Hematopoietic multipotent progenitor cell treated with erythropoietin and hydrocortisone succinate and interleukin-3 and kit ligand, for 4 days (in vitro differentiated cells): ENCODE measurements at places on chromosomes 6 and 20.

DNA sequence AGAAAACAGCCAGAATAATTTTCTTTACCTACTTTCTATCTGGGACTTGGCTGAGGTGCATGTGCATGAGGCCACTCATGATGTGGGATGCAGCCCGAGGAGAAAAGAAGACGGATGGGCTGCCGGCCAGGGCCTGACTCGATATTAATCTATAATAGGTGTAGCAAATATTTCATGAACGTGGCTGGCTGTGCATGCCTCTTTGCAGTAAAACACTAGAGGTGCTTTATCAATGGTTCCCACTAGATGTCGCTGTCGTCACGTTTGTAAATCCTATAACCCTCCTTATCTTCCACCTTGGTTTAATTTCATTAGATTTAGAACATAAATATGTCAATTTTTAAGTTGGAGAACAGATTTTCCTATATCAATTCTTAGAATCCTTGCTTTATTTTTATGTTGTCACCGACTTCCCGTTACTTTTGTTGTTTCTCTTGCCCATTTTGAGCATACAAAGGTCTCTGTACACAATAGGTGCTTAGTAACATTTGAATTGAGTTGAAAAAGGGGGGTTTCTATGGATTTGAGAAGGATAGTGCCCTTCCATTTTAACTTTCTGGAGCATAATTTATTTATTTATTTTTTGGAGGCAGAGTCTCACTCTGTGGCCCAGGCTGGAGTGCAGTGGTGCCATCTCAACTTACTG, 19.6 kb upstream of the FERMT1 start:
- DNase-seq: peak; percentile 81

DNA sequence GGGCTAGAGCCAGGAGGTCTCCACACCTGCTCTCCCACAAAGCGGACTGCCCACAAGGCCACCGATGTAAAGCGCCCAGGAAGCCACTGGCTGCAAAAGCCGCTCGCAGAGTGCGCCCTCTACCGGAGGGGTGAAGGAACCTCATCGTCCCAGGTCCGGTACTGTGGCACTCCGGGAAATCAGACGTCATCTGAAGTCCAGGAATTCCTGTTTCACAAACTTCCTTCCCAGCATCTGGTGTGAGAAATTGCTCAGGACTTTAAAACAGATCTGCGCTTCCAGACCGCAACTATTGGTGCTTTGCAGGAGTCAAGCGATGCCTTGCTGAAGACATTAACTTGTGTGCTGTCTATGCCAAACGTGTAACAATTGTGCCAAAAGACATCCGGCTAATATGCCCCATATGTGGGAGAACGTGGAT, 115.1 kb upstream of the ARID1B start:
- DNase-seq: peak; percentile 21

- no peak for DNase-seq
Measured at GRCh38 chr6:136792095-136792409, 225 bp downstream of the MAP3K5 start.

DNA sequence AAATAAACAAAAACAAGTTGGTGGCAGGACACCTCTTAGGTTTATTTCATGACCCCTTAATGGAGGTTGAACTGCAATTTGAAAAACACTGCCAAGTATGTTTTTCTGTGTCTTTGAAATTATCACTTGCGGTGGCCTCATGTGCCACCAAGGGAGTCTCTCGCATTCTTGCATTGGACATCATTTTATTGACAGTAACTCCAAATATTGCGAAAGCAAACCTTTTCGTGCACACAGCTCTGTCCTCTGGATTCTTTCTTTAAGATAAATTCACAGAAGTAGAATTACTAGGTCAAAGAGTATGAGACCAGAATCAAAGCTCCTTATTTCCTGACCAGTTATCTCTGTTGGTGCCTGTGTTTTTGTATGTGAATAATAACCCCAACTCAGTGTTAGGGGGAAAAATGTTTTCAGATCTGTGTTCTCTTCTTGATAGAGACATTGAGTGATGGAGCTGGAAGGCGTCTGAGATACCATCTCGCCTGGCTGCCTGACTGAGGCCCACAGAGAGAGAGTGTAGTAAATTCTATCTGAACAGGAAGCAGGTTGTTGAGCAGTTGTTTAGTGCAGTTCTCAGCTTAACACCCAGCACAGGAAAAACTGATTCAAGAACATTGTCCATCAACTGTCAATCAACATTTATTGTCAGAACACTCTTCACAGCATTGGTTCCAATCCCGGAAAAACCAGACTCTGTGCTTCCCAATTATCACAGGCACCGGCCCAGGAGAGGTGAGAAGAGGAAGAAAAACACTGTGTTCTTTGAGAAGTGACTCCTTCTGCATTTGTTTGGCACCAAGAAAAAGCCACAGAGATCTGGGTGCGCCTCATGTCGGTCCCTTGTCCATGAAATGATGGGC, 2.2 kb upstream of the CCDC167 start:
- peak; percentile 62 for DNase-seq

DNA sequence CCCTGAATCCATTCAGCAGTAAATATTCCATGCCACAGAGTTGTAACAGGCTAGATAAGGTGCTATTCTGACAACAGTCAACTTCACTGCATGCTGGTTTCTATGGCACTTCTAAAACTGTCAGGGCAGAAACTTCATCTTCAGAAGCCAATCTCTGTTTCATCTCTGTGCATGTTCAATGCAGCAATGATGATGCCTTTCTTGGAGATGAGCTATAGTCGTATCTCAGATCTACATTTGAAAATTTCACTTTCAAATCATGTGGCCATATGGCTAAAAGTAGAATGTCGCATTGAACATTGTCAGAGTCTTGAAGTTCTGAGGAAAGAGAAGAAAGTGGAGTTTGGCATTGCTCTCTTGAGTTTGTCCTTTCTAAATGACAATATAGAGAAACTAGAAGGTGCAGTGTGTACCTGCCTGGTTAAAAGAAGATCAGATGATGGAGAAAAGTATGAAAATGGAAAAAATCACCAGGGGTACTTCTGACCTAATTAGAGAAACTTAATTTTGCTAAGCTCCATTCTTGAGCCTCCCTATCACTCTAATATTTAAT, 49.0 kb upstream of the VSTM2L start:
- no peak for DNase-seq

DNA sequence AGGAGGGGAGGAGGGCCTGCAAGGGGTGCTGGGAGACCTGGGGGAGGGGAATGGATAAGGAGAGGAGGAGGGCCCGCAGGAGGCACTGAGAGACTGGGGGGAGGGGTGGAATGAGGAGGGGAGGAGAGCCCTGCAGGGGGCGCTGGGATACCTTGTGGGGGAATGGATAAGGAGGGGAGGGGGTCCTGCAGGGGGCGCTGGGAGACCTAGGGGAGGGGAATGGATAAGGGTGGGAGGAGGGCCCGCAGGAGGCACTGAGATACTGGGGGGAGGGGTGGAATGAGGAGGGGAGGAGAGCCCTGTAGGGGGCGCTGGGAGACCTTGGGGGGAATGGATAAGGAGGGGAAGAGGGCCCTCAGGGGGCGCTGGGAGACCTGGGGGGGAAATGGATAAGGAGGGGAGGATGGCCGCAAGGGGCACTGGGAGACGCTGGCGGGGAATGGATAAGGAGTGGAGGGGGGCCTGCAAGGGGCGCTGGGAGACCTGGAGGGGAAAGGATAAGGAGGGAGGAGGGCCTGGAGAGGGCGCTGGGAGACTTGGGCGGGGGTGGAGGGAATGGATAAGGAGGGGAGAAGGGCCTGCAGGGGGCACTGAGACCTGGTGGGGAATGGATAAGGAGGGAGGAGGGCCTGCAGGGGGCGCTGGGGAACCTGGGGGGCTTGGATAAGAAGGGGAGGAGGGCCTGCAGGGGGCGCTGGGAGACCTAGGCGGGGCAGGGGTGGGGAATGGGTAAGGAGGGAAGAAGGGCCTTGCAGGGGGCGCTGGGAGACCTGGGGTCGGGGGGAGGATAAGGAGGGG, 1.3 kb upstream of the CTCFL start:
- peak; percentile 75 for DNase-seq

DNA sequence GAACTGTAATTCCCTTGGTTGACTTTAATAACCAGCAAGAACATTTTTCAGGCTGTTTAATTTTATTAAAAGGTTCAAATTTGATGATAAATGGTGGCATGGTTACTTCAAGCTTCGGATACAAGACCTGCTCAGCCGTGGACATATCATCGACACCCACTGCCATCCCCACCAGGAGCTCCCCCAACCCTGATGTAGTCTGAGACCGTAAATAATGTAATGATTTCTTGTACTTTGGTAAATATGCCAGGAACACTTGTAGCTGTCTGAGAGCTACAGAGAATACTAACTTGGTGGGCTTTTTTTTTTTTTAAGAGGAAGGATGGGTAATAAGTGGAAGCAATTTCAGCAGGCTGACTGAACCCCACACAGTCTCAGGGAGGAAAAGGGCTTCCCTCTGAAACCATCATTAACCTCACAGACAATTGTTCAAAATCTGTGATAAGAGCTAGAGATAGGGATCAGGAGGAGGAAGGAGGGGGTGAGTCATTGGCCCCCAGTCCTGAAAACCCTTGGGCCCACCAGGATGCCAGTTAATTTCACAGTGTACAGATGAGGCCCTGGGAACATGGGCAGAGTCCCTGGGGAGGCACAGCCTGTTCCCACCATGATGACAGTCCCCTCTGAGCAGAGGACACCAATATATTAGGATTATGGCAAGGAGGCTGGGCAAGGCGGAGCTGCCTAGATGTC, 56.0 kb downstream of the APCDD1L start:
- no peak for DNase-seq

DNA sequence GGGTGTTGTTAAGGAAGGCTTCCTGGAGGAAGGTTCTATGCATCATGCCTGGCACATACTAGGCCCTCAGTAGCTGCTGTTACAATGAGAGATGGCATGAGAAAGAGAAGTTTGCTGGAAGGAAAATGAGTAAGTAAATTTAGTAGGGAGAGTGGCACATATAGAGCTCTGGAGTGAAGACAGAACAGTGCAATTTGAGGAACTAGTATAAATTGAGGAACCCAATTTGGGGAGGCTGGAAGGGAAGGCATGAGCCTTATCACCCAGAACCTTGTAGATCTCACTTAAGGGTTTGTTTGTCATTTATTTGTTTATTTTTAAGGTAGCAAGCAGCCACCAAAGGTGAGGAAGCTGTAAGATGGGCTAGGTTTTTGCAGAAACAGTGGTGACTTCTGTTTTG, 87.1 kb upstream of the SCGN start:
- peak; percentile 73 for DNase-seq

GRCh38 chr20:53660078-53660909, 66.7 kb upstream of the ZNF217 start:
- peak; percentile 58 for DNase-seq

- DNase-seq: no peak
Measured at GRCh38 chr20:37984018-37984785, 49.1 kb downstream of the TTI1 start.

DNA sequence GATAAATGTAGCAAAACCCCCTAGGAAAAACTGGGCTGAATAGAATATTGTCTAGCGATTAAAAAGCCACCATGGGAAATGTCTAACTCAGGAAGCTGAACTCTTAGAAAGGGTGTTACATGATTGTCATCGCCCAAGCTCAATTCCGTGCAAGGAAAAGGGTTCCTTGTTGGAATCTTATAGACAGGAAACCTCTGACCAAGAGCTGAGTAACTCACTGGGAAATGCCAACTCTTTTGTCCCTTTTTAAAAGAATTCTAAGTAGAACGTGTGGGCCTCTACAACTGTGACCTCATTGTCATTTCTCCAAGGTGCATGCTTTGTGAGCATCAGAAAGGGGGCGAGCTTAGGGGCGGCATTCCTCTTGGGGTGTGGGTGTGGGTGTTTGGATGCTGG, 88.1 kb downstream of the SYNJ2 start:
- no peak for DNase-seq

GRCh38 chr6:46052479-46052878, 36.8 kb upstream of the CLIC5 start:
- no peak for DNase-seq

DNA sequence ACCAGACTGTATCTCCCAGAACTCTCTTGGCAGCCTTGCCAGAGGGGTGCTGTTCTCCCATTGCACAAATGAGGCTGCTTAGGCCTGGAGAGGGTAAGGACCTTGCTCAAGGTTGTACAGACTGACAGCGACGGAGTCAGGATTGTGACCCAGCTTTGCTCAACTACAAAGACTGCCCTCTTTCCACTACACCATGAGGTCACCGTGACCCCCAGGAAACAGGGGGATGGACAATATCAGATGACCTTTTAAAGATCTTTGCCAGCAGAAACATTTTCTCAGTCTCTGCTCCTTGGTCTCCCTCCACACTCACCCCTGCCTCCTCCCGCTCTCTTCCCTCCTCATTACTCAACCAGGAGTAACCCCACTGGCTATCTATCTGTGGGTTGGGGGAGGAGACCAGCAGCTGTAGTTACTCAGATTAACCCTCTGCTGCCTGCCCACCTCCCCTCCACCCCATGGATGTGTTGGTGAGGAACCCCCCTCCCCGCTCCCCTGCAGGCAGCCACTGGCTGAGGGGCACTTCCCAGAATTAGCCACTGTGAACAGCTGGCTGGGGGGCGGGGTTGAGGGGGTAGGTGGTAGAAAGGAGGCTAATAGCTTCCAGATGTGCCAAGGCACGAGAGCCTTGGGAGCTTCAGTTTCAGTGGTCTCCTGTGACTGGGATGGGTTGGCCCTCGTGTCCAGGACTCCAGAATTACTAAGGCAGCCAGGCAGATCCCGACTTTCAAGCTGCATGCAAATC, 26.9 kb upstream of the MRPS18A start:
- DNase-seq: peak; percentile 44

- DNase-seq: no peak
Measured at GRCh38 chr20:64001607-64002011, 20.7 kb downstream of the PRPF6 start.

DNA sequence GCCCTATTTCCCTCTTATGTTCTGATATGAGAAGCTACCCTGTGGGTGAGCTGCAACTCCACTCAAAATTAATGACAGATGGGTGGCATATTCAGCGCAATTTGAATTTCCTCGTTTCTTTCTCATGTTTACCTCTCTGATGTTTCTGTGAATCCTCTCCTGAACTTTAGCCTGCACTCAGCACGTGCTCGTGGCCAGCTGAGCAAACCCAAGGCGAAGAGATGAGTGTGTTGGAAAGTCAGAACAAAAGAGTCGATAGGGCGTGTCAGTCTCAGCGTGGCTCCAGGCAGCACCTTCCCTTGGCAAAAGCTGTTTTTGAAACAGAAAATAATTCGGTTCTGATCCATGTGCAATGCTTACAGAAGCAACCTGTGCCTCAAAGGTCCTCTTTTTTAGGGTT, 226.1 kb upstream of the GMDS start:
- no peak for DNase-seq

DNA sequence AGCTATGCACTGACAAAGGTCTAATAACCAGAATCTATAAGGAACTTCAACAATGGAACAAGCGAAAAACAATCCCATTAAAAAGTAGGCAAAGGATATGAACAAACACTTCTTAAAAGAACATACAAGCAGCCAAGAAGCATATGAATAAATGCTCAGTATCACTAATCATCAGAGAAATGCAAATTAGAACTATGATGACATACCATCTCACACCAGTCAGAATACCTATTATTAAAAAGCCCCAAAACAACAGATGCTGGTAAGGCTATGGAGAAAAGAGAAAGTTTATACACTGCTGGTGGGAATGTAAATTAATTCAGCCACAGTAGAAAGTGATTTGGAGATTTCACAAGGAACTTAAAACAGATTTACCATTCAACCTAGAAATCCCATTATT, 211.8 kb downstream of the EDN1 start:
- DNase-seq: no peak
